Activated T-cell treated with anti-CD3 and anti-CD28 coated beads, Interleukin-2, amount 50 U/mL, for 72 hours (primary cell): ENCODE measurements at places on chromosomes 4 and X. TPM values are rescaled to one million over a fixed set of nuclear protein-coding genes. Genes with fewer than 3 reads are reported as not detected.

Gene ADH5
- 105 TPM for total RNA-seq

Gene SNX12
- total RNA-seq = 37.5 TPM

Gene NSG1
- 1.0 TPM for total RNA-seq

Gene TLR10
- total RNA-seq = not detected

Gene RTL5
- total RNA-seq = 0.17 TPM

Gene HSD17B11
- 19.7 TPM for total RNA-seq

Gene CXCL3
- total RNA-seq = not detected

Gene ACSL4
- total RNA-seq = 48.1 TPM

Gene CPE
- total RNA-seq = not detected

Gene CT47A7
- not detected for total RNA-seq

Gene GAGE12J
- total RNA-seq = not detected

Gene ERAS
- total RNA-seq = 0.31 TPM

Gene MEPE
- total RNA-seq = not detected

Gene ARHGAP24
- total RNA-seq = not detected

- no peak for DNase-seq
These were observed 10.3 kb downstream of the ELOVL6 start for GRCh38 chr4:110188113-110188512.

- DNase-seq = no peak
These were observed 91.7 kb downstream of the SMIM20 start for GRCh38 chr4:26005764-26006163.

DNA sequence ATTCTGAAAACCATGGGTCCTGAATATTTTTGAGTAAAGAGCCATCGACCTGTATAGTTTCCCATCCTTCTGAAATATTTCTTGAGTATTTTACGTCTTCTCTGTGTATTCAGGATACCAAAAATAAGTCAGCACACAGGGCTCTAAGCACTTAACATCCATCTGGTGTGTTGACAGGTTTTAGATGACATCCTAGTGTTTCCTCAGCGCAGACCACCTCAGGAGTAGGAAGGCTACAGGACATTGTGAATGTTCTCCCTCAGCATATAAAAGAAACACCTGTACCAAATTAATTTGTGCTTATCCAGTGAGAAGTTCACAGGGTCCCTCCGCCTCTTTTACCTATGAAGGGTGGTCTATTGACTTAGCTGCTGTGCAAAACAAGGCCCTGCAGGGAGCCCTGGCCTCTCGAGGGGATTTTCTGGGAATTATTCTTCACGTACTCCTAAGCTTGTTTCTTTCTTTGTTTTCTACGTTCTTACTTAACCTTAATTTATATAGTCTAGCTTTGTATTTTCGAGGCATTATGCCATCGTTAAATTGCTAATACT lies 241.8 kb downstream of the FBXO8 start:
- no peak for DNase-seq

GRCh38 chrX:104565791-104566680 lies at the start of gene IL1RAPL2:
Gene IL1RAPL2, plus strand, starts transcription at chrX:104566199.
- DNase-seq = peak; percentile 16

- DNase-seq = no peak
These were observed 146.7 kb upstream of the FAM9B start for GRCh38 chrX:9180623-9181022.

DNA sequence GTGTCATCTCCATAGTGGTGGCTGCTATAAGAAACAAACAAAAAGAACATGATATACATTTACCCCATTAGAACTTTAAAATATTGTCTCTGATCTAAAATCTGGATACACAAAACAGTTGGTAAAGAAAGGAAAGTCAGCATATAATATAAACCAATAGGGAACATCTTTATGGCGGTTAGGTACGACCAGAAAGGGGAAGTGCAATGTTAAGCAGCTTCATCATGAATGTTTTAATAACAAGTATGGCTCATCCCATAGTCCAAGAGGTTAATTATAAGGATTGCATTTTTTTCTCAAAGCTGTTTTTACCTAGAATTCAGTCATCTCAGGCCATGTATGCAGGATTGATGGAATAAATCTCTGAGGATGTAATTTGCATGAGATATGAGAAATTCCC lies 1869.7 kb downstream of the PCDH7 start:
- no peak for DNase-seq

DNA sequence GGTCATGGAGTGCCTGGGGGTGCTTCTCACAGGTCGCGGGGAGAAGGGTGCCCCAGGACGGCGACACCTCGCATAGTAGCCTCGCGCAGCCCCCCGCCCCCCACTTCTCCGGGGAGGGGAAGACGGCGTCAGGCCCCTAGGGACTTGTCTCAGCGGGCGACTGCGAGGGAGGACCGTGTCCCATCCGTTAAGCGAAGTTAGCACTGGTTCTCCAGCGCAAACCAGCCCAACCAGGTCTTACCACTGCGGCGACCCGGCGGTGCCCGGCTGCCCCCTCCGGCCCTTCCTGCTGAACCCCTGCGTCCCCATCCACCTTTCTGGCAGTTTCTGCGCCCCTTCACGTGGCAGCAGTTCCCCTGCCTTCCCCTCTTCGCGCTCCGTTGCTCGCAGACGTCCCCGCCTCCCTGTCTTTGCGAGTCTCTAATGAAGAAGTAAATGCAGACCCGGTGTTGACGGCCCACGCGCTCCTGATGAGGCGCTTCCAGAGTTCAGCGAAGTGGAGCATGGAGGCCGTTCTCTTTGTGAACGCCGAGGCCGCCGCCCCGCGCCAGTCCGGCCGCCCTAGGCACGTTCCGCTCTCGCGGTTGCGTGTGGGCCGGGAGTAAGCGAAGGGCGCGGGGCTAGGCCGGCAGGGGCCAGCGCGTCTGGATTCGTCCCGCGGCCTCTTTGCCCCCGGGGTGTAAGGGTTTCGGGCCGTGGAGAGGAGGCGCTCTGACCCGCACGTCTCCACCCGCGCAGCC lies 3.0 kb downstream of the SLIT2 start:
- no peak for DNase-seq

GRCh38 chr4:87425711-87426110 lies 3.3 kb downstream of the NUDT9 start:
- DNase-seq = no peak

DNA sequence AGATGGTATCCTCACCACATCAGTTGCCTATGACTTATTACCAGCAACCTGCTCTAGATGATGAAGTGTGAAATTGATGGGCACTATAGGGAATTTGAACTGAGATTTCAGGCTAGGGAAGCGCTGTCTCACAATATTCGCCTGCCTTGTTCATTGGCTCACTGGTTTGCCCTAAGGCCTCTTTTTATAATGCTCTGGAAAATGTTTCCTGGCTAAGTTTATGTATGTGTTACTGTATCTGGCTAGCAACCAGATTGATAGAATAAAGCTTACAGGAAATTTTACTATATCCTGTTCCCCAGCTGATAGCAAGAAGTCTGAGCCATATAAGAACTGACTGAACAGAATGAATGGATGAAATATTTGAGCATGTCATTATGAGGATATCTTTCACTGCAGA lies 71.6 kb downstream of the GSTCD start:
- no peak for DNase-seq

DNA sequence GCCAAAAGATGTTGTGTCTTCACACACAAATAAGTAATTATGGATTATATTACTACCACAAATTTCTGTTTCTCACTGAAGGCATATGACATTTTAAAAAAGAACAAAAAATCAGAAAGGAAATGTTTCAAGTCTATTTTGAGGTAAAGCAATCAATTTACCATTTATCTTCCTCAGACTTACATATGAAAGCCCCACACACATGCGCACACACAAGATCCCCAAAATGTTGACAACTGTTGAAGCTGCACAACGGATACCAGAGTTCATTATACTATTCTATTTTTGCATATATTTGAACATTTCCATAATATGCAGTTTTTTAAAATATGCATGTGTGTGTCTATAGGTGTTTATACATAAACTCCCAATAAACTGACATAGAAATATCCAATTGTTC lies 2.7 kb downstream of the LRBA start:
- DNase-seq = no peak

GRCh38 chr4:26441771-26442170 lies 48.5 kb downstream of the CCKAR start:
- no peak for DNase-seq

DNA sequence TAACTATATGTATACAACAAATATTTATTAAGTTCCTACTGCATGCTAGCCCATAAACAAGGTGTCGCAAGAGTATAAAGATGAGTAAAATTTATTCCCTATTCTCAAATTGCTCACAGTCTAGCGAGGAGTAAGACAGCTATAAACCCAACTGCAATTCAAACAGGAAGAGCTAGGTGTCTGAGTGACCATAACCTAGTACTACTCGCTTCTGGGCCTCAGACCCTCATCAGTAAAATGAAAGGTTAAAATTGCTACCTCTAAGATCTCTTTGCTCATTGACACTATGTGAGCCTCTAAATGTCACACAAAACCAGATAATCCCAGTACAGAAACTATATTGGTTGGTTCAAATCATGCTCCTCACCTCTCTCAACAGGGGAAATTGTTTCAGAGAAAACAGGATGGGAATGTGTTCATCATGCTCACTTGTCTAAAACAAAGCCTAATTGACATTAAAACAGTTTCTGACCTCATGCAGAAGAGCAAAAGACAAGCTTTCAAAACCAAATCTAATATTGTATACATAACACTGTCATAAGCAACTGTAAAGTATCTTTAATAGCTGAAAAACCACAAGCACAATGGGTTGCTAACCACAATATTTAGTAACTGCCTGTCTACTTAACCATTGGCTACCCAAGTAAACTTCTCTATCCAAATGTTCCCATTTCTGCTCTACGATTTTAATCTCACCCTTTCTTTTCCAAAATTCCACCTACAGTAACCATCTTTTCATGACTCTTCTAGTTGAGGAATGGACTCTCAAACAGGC lies 264.6 kb upstream of the FMR1 start:
- DNase-seq = no peak

GRCh38 chr4:139686130-139686529 lies 20.5 kb downstream of the MGST2 start:
- no peak for DNase-seq

DNA sequence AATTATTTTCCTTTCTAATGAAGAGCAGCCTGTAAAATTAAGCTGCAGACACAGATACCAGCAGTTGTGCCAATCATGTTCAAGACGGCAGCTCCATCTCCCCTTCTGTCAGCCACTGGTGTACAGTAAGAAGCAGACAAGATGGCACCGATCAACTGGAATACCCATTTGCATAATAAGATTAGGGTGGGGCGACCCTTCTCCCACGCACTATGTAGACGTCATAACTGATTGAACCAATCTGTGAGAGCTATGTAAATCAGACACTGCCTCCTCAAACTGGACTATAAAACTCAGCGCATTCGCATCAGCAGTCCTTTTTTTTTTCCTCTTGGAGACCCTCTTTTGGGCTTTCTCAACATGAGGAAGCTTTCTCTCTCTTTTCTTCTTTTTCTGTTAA lies 40.4 kb upstream of the INTS6L start:
- DNase-seq = no peak

- DNase-seq = no peak
These were observed 888 bp downstream of the RAB28 start for GRCh38 chr4:13483136-13483767.

GRCh38 chrX:109343671-109344070 lies 138.2 kb downstream of the GUCY2F start:
- no peak for DNase-seq

DNA sequence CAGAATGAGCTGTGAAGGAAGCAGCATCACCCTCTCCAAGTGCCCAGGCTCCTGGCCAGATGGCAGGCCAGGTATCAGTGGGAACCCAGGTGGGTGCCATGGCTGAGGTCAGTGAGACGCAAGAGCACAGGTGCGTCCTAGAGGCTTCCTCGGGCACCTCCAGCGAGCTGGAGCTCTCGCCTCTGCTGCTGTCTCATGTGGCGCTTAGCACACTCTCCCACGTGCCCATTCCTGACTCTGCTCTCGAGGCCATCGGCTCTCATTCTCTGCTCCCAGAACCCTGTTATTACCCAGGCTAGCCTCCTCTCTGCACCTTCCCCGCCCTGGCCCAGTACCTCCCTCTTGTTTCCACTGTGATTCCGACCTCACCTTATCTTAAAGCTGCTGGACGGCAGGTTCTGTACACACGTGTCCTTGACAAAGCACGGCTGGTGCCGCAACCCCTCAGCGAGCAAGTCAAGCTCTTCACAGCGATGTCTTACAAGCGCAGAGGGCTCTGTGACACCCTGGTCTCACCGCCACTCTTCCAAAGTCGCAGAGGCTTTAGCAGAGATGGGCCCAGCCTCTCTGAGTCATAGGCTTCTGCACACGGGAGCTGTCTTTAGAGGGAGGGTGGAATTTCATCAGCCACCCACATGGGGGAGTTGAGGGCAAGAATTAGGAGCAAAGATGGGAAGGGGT lies 15.4 kb upstream of the MSANTD1 start:
- DNase-seq = no peak
